ENCODE measurements at places on chromosomes 11 and 22.

- no peak for DNase-seq
Measured at GRCh38 chr11:74284466-74284865, 27.0 kb downstream of the P4HA3 start.

- DNase-seq, result no peak
Measured at GRCh38 chr11:74157169-74157568, 13.6 kb downstream of the C2CD3 start.

DNA sequence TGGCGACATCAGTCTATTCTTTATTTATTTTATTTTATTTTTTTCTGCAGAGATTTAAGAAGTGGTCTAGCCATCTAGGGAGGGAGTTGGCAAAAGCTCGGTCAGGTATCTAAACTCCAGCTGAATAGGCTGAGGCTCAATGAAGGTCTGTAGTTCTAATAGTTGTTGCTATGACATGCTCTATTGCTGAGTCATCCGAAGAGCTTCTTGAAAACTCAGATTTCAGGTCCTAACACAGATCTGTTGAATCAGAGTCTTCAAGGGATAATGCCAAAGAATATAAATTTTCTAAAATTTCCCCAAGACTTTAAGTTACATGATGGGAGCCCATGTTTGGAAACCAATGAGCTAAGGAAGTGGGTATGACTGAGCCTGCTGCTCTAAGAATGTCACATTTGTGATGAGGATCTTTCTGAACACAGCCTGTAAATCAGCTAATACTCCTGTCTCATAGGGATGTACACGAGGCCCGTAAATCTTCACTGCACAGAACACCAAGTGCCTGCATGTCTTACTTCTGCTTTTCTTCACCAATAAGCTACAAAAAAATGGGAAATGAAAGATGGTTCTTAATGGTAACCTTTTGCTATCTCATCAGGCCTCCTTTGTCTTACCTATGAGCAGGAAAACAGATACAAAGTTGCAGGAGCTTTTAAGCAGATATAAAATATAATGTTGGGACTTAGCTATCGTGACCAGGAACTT is 901.4 kb upstream of the API5 start:
- no peak for DNase-seq

GRCh38 chr22:23673050-23673620 is 17.7 kb upstream of the RGL4 start:
- no peak for DNase-seq

DNA sequence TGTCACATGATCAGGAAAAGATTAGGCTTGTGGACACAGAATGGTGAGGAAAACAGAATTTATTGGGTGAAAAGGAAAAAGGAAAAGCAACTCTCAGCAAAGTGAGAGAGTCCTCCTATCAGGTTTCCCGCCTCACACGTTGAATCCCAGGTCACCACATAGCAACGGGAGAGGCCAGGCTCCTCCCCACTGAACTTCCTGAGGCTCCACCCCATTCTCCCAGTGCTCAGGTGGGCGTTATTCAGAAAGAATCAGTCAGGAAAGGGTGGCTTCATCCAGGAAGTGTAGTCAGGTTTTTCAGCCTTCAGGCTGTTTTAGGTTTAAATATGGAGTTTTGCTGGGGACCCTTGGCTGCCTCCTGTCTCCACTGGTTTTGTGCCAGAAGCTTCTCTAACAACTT is 66.9 kb downstream of the SPON1 start:
- DNase-seq, result no peak

GRCh38 chr11:12835286-12835685 is 161.1 kb downstream of the TEAD1 start:
- no peak for DNase-seq

DNA sequence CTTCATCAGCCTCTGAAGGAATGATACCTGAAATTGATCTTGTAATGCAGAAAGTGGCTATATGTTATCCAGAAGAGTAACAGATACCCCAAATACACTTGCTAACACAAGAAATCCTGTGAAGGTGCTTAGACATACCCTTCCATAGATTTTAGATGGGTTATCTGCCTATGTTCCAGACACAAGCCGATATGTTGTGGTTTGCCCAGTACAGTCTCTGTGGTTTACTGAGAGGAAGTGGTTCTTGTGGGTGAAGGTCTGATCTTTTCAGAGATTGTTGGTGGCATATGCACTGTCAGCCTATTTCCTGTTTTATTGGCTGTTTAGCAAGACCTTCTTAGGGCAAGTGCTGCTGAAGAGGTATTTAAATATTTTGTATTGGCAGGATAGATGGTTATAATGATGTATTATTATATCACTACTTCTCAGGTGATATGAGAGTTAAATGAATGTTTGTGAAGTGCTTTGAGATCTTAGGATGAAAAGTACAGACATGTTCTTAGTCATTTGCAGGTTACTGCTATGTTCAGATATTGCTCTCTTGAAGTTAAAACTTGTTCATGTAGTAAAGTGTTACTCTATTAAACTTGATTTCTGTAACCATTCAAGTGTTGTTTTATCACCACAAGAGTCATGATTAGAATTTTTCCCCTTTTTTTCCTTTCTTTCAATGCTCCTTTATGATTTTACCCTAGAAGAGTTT is 8.2 kb downstream of the ARHGEF12 start:
- no peak for DNase-seq

DNA sequence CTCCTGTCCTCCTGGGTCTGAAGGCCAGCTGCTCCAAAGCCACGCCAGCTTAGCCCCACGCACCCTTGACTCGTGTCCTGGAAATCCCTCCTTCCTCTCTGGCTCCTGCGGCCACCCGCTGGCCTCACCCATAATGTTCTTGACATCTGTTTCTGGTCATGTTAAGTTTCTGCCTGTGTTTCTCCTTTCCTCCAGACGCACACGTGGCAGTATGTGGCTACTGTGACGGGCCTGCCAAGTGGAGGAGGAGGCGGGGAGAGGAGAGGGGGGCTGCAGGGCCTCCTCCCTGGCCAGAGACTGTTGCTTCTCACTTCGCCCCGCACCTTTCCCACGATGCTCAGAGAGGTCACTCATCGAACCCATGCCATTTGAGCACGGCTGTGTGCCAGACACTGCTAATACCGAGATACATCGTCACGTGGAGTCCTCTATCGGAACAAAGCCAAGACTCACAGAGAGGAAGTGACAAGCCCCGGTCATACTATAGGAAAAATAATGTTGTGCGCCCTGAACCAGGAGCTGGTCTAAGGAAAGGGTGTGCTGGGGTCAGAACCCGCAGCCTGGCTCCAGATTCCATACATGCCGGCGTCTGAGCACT is 11.5 kb downstream of the C1QTNF6 start:
- DNase-seq, result no peak

- no peak for DNase-seq
Measured at GRCh38 chr11:3890014-3890413, 34.5 kb downstream of the STIM1 start.

GRCh38 chr11:75734491-75735180 is 17.0 kb downstream of the MOGAT2 start:
- no peak for DNase-seq

GRCh38 chr11:47512701-47513100 is 40.2 kb downstream of the CELF1 start:
- no peak for DNase-seq

DNA sequence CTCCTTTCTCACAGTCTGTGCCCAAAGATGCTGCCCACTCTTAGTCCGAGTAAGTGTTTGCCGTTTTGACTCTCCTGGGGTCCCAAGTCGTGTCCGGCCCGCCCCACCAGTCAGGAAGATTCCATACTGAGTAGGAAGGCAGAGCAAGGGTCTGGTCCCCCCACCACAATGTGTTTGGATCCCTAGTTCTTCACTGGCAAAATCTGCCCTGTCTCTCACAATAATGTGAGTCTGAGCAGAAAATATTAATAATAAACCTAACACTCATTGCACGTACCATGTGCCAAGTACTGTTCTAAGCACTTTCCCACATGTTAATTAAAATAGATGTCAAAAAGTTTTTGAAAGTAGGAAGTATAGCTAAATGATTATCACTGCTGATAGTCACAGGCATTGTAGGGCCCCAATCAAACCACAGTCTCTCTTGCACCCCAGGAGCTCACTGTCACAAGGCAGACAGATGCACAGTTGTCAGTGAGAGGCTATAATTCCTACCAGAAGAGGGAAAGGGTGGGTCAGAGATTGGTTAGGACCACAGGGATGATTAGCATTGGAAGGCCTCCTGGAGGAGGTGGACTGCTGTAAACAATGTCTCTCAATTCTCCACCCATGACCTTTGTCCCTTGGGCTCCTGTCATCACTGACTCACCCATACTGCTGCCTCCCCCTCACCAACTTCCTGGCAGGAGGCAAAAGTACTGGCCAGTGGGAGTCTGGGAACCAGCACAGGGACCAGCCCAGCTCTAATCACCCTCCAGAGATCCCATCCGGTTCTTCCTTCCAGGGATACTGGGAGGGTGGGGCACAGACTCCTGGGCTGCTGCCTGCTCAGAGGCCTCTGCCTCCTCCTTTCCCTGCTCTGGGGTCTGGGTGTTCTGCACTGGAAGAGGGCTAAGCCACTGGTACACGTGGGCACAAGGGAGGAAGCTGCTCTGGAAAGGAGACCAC is 1.0 kb upstream of the POLD4 start:
- no peak for DNase-seq

GRCh38 chr22:49765091-49765771 is 62.4 kb downstream of the BRD1 start:
- DNase-seq, result no peak

GRCh38 chr11:15969701-15970329 is 386.5 kb downstream of the SOX6 start:
- no peak for DNase-seq

- no peak for DNase-seq
Measured at GRCh38 chr11:44725757-44726282, 942 bp upstream of the TSPAN18 start.

- DNase-seq, result no peak
Measured at GRCh38 chr22:49255154-49255553, 572.5 kb downstream of the BRD1 start.

- no peak for DNase-seq
Measured at GRCh38 chr11:73866095-73866579, 10.5 kb downstream of the COA4 start.

DNA sequence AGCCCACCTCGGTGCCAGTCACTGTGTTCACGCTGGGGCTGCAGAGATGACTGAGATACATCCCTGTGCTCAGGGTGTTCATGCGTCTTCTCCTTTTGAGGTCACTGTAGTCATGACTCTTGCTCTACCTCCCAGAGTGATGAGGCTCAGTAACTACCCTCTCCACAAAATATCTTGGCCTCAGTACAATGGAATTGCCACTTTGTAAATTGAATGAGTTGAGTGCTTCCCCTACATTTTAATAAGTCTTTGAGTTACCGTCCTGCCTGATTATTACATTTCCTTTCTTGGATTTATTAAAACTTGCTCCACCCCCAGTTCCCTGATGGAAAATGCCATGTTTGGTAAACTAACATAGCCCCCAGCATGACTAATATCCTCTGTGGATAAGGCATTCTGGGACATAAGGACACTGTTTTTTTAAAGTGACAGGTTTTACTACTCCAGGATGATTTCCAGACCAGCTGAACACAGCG is 15.9 kb downstream of the PRSS23 start:
- DNase-seq, result no peak

DNA sequence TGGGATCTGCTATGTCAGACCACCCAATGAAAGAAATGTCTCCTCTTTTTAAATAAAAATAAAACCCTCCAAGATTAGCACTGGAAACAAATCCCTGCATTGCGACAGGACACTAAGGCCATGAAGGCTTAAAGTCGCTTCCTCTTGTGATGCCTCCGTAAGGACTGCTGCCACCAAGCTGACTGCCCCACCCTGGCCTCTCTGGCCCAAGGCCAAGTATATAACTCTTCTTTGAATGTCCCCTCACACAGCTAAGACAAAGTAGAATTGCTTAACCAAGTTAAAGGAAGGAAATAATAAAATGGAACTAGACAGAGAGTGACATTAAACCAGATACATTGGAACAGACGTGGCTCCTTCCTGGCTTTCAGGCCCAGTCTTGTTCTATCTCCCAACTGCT is 7.5 kb upstream of the NRGN start:
- no peak for DNase-seq

- no peak for DNase-seq
Measured at GRCh38 chr22:37965940-37966664, 12.6 kb downstream of the POLR2F start.

- DNase-seq, result no peak
Measured at GRCh38 chr11:134857035-134857434, 445.0 kb upstream of the B3GAT1 start.

DNA sequence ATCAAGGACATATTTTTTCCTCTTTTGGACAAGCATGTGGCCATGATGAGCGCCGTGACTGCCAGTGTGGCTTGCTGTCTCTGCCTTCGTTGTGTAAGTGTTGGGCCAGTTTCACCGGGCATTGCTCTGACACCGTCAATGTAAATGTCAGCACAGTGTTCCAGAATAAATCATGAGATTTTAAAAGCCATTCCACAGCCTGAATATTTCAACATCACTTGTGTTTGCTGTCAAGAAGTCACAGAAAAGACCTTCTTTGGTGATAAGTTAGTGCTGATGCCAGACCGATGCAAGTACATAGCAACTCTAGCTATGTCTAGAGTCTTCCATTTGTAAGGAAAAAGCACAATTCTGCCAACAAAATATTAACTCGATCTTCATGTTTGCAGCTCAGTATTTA is 467.8 kb downstream of the TBC1D22A start:
- no peak for DNase-seq

DNA sequence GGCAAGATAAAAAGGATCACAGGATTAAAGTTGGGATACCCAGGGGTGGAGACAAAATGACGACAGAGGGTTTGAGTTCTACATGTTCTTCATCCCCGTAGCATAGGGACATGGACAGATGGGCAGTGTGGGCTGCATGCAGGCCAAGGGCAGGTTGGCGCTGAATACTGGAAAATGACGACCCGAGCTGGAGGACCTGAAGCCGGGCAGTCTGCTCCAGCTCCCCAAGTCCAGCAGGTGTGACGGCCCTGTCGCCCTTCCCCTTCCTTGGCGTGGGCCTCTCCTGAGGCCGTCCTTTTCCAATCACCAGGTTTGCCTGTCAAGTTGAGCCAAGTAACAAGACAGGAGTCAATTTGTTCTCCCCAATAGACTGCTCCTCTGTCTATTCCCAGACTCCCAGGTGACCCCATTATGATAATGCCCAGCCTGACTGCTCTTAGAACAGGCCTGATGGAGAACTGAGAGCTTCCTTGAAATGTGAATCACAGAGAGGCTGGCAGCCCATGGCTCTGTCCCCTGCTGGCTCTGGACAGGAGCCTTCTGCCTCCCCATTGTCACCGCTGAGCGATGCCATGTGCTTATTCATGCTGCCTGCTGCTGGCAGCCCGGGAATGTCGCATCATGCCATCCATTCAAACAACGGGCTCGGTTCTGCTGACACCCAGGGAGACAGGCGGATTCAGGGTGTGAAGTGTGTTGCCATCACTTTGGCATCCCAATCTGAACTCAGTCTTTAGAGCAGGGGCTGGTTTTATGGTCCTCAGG is 392.1 kb downstream of the NTM start:
- no peak for DNase-seq

Data from NCI-H187 (cell line).